ENCODE measurements at places on chromosomes 5 and 9.

DNA sequence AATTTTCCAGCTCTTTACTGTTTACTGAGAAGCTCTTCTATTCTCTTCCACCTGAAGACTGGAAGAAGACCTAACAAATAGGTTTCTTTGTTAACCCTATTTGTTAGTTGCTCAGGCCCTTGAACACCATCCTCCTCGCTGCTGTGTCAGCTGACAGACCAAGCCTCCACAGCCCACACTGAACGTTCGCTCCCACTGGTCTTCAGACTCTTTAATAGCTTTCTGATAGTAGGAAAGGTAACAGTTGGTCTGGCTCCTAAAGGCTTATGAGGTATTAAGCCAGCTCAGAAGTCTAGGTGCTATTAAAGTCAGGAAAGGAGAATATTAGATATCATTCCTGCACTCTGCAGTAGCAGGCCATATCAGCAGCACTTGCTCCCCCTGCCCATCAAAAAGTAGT lies 23.3 kb upstream of the F2R start:
- DNase-seq, result no peak

- no peak for DNase-seq
These were observed 13.0 kb upstream of the SUSD3 start for GRCh38 chr9:93045521-93045920.

- no peak for DNase-seq
These were observed 113.2 kb downstream of the TLE4 start for GRCh38 chr9:79684711-79685575.

DNA sequence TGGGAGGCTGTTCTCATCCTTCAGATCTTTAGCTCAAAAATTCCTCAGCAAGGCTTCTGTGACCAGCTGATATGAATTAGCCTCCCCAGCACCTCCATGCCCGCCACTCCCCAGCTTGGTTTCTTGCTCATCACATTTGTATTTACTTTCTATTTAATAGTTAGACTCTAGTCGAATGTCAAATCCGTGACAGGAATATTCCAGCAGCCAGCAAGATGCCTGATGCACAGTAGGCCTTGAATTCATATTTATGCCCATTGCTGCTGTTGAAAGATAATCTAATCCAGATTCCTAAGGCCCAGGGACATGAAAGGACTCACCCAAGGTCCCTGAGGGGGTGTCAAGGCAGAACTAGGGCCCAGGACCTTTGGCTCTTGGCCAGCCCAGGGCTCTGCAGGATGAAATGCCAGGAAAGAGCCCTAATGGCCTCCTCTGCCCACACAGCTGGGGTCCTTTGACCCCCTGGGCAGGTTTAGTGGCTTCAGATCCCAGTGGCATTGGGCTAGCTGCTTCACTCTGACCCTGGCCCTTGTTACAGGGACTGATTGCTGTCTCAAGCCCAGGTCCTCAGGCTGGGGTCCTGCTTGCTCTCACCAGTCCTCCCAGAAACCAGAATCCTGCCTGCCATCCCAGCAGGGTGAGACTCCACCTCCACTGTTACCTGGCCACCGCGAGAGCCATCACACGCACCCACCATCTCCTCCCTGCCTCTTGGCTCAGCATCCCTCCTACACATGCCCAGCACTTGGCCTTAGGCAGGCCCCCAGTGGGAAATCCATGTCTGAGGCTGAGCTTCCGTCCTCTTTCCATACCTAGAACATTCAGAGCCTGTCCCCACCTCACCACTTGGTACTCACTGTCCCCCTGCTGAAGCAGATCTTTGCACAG lies 7.3 kb downstream of the CSF1R start:
- no peak for DNase-seq

DNA sequence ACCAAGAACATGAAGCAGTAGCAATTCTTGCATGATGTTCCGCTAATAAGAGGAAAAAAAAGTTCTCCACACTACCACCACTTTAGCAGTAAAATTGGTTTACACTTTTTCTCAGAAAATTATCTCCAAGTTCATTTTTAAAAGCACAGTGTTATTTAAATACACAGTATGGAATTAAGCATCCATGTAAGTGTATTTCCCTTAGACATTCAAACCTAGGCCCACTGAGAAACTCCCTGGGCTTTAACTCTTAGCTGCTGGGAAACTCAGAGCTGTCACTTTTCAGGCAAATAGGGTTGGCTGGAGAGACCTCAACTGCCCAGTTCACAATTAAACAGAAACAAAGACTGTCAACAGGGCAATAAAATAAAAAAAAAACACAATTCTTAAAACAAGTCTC lies 2.7 kb downstream of the GNAQ start:
- DNase-seq, result no peak

DNA sequence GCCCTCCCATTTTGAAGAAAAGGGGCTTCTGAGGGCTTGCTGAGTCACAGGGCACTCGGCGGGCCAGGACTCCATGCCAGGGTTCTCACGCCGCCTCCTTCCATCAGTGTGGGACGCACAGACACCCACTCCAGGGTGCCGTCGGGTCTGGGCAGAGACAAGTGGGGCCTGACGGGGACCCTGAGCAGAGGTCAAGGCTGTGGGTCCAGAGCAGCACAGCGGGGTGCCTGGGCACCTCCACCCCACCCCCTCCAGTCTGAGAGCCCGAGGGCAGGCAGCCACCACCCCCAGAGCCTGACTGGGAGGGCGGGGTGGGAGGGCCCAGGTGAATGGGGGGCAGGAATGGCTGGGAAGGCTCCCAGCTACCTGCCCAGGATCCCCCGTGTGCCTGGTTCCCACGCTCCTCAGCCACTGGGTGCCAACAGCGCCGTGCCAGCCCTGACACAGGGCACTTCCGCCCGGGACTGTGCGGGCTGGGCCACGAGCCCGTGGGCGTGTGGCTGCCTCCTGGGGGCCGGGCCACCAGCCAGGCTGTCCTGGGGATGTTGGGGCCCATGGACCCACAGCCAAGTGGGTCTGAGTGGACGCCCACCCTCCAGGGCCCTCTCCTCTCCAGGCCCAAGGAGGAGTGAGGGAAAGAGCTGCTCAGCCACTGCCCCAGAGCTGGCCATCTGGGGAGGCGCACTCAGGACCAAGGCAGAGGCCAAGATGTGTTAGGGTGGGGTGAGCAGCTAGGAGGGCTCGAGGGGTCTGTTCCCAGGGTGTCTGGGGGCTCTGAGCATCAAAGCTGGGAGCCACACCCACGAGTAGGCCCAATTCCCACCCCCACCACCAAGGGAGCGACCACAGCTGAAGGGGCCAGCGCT lies 10.1 kb upstream of the NRARP start:
- no peak for DNase-seq

DNA sequence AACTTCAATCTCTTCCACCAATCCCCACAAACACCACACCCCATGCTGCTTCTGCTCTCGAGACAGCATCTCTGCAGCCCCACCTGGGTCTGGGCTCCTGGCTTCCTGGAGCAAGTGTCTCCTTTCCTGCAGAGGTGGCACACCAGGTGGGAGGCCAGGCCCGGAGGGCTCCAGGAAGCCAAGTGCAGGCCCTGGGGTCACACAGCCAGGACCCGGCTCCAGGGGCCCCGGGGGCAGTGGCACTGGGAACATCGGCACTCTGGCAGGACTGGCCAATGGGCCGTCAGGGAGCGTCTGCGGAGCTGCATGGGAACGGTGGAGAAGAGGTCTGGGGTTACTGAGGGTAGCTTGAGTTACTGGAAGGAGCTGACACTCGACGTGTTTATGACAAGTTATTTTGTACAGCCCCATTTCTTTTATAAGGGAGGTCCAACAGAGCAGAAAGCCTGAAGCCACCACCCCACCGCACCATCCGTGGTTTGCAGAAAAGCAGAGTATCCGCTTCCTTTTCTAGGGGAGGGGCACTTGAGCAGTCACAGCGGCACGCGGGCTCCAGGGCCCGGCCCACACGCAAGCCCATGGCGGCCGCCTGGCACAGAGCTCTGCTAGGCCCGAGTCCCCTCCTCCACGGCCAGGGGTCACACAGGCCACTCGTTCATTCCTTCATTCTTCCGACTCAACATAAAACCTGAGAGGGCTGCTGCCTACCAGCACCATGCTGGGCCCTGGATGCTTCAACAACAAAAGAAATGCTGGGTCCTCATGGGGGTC lies 14.6 kb upstream of the INPP5E start:
- no peak for DNase-seq

DNA sequence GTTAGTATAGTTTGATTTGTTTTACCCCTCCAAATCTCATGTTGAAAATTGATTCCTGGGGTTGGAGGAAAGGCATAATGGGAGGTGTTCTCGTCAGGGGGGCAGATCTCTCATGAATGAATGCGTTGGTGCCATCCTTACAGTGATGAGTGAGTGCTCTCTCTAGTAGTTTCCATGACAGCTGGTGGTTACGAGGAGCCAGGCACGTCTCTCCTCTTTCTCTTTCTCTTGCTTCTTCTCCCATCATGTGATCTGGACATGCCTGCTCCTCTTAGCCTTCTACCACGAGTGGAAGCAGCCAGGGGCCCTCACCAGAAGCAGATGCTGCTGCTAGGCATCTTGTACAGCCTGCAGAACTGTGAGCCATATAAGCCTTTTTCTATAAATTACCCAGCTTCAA lies 454.1 kb downstream of the EFNA5 start:
- DNase-seq, result no peak

- no peak for DNase-seq
These were observed 1360.8 kb upstream of the C9orf72 start for GRCh38 chr9:28934111-28934510.

DNA sequence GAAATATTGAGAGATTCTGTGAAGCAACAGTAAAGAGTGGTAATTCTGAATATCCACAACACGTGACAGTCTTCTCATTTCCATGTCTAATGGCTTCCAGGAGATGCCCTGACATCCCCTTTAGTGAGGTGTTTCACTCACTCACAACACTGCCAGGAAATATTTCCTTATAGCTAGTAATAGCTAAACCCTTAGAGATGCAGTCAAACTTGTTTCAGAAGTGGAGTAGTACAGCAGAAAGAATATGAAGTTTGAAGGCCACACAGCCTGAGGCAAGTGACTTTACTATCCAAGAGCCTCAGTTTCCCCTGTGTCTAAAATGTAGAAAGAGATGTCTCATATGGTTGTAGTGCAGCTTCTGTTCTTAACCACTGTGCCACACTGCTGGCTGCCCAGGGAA lies 139.2 kb downstream of the CDK5RAP2 start:
- DNase-seq, result no peak

DNA sequence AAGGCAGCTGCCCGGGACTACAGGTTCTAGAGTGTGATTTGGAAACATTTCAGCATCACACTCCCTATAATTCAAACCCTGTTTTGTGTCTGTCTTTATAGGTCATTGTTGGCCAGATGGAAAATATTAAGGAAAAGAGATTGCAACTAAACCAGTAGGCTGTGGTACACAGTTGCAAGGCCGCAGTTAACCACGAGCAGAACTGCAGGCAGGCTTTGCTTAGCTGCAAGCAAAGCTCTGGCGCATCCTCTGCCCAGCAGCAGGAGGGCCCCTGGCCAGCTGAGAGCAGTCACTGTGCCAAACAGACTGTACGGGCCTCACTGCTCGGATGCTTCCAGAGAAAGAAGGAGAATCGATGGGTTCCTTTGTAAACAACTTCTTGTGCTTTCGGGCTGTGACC lies 204.5 kb downstream of the DENND1A start:
- no peak for DNase-seq

Measured in ELR (cell line).